ENCODE measurements at places on chromosomes 7 and 10.

- no peak for DNase-seq
Measured at GRCh38 chr10:21649454-21649872, 115.4 kb downstream of the MLLT10 start.

- DNase-seq = no peak
Measured at GRCh38 chr10:2908851-2909630, 158.3 kb upstream of the PFKP start.

DNA sequence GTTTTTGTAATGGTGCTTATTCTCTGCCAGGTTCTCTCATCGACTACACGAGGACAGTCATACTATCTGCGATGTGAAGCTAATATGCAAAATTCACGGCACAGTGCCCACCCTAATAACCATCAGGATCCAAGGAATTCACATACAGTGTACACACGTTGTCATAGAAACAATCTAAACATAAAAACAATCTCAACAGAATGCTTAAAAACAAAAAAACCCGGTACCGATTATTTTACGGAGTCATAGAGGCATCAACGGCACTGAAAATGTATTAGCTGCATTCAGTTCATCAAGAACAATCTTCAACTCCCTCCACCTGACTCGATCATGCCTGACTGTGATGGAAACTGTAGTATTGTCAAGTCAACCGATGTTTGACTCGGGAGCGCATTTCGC lies 628 bp downstream of the MRPS33 start:
- no peak for DNase-seq

GRCh38 chr10:49512121-49512809 lies 26.7 kb downstream of the ERCC6 start:
- peak; percentile 30 for DNase-seq

GRCh38 chr7:55044791-55045190 lies 26.0 kb downstream of the EGFR start:
- no peak for DNase-seq

GRCh38 chr10:78285226-78285625 lies 251.6 kb downstream of the RPS24 start:
- DNase-seq = no peak

DNA sequence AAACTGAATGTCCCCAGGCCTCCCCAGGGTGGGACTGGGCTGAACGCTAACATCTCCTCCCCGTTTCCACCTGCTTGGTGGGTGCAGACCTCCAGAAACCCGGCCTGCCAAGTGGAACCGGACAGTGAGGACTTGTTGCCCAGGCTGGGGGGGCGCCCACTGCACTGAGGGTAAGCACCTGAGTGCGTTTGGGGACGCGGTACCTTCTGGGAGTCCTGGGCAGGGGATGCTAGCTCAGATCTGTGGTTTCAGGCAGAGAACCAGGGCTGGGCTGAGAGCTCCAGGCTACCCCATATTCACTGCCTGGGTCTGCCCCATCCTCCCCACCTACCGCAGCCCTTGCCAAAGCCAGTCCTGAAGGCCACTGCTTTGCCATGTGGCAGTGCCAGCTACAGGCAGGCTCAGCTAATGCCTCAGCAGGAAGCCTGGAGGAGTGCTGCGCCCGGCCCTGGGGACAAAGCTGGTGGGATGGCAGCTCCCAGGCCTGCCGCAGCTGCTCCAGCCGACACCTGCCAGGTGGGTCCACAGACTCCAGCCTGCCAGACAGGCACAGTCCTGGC lies 3.5 kb upstream of the ZNF467 start:
- DNase-seq = no peak

GRCh38 chr10:62726638-62727037 lies 77.9 kb upstream of the ADO start:
- DNase-seq = no peak

DNA sequence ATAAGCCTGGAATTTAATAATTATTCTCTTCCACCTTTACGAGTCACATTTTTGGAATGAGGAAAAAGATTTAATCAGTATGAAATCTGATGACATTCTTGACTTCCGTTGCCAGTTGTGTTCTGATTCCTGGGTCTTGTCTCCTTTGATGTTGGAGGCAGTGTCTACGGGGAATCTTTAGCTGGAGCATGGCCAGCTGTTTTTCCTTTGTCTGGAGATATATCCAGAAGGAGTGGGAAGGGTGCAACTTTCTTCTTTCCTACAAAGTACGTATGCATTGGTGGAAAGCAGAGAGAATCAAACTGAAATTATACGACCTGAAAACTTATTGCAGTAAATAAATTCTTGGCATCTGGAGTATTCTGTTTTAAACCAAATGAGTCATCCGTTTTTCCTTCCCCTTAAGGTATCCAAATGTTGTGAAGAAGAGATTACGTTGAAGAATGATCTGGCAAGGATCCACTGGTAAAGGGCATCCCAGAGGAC lies 6.9 kb upstream of the GNG11 start:
- no peak for DNase-seq

DNA sequence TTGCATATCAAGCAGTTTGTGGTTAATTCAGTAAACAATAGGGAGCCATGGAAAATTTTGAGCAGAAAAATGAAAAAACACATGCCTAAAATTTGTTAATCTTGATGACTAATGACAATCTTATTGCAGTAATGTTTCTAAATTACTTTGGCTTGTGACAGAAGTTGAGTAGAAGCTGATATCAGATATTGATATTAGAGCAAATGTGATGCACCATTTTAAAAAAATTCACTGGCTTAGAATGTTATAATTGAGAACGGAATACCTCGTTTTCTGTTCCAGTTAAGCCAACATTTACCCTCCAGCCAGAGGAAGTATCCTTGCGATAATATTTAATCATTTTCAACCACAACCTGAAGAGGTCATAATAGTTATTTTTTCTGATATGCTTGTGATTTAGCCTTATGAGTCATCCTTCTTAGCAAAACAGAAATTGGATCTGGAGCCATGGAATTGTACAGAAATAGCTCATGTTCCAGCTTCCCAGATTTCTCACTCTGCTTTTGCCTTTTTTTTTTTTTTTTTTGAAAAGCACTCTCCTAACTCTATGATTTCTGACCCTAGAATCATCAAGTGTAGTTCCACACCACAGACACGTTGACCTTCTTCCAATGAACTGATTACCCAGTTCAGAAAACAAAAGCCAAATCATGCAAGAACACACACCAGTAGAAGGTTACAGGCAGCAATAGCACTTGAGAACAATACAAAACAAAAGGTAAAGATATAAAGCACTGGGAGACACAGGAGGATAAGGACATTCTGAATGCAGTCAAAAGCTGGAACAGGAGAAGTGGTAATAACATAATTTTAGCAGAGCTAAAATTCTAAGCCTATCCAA lies 96.8 kb upstream of the PHYHIPL start:
- DNase-seq = no peak

- DNase-seq = no peak
Measured at GRCh38 chr7:45930967-45931366, 9.9 kb upstream of the IGFBP3 start.

GRCh38 chr7:84088802-84089201 lies 105.8 kb downstream of the SEMA3A start:
- DNase-seq = no peak

DNA sequence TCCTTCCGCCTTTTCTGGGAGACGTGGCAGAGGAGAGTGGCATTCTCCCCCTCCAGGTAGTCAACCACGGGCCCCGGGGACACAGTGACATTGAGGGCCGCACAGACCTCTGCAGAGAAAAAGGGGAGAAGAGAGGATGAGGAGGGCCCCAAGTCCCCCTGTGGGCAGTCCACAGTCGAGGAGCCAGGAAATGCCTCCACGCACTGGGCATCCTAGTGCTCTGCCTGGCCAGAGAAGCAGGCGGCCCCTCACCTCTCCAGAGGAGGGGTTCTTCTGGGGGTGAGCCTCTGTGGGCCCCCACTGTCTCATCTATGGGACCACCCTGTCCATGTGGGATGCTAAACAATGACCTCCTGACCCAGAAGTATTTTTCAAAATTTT lies 7.4 kb downstream of the VSTM4 start:
- no peak for DNase-seq

- peak; percentile 49 for DNase-seq
Measured at GRCh38 chr7:80453699-80454340, 58.0 kb downstream of the GNAT3 start.

DNA sequence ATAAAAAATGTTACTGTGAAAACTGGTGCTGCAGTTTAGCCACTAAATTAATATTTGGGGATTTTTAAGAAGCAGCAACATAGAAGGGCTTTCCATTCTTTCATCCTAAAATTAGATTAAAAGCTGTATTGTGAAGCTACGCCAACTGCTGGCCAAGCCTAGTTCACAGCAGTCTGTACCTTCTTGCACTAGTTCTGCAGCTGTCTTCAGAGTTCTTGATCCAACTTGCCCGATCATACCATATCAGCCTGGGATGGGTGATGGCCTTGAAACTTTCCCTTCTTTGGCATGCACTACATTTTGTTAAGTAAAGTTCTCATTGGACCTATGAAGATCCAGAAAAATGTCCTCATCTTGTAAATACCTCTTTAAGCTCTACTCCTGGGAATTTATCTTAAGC lies 20.3 kb upstream of the PANK1 start:
- DNase-seq = no peak

DNA sequence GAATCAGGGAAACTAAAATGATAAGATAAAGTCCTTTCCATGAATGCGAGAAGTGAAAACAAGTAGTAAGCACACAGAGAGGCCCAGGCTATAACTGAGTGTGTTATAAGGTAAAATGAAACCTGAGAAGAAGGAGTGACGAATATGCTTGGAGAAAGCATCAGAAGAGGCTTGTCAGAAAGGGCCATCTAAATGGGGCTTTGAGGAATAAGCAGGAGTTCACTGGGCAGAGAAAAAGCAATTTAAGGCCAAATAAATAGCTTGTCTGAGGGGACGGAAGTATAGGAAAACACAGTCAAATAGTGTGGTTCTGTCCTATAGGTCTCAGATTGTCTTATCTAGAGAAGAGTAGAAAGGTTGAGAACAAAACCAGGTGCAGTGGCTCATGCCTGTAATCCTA lies 59.6 kb upstream of the GSDME start:
- no peak for DNase-seq
